ENCODE measurements at places on chromosomes 3 and 15.

DNA sequence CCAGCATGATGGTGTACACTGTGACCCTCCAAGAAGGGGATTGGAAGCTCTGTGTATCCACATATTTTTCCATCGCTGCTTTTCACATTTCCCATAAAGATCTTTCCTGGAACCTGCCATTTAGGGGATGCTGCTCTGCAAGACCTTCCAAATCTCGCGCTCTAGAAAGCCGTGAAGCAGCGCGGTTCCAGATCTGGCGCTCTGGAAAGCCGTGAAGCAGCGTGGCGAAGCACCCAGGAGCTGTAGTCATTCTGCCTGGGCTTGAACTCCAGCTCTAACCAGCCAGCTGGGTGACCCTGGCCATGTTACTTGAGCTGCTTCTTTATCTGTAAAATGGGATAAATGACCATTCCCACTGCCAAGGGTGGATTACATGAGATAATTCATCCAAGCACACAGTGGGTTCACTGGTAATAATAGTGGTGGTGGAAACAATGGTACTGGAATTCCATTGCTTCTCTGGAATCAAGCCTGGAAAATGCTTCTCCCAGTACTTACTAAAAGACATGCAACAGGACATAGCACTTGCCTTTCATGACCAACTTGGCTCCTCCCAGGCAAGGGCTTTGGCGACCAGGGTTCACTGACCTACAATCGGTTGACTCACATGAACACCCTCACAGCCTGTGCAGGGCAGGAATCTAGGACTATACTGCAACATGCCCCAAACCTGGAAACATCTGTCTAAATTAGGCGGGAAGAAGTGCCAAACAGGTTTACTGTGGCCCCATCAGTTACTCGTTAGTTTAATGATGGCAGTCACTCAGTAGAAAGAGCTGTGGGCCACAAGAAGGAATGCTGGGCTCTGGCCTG is 70.7 kb downstream of the XXYLT1 start:
- DNase-seq = no peak

GRCh38 chr3:151075869-151076562 is 9.4 kb upstream of the MED12L start:
- no peak for DNase-seq

- DNase-seq = no peak
Observed at GRCh38 chr15:34206011-34206410, 3.9 kb downstream of the KATNBL1 start.

DNA sequence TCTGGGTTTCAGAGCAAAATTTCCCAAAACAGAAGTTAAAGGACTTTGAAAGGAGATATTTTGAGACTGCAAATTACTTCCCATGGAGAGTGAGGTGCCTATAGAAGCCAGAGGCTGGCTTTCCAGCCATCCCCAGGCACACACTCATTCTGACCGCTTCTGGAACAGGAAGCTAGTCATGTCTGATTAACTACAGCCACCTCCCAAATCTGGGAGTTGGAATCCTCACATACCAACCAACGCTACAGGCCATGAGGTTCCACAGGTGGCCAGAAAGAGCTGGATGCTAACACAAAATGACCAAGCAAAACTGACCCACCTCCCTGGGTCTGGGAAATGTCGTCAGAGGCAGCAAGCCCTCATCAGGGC is 87.2 kb downstream of the SNRK start:
- DNase-seq = no peak

- no peak for DNase-seq
Observed at GRCh38 chr3:8870134-8870533, 93.1 kb downstream of the RAD18 start.

All from activated B cell treated with CpG ODN at 0.5 μM for 24 hours (primary cell).